ENCODE measurements at places on chromosomes 6 and 20.

GRCh38 chr6:144769142-144769541 lies 484.0 kb downstream of the UTRN start:
- no peak for DNase-seq

DNA sequence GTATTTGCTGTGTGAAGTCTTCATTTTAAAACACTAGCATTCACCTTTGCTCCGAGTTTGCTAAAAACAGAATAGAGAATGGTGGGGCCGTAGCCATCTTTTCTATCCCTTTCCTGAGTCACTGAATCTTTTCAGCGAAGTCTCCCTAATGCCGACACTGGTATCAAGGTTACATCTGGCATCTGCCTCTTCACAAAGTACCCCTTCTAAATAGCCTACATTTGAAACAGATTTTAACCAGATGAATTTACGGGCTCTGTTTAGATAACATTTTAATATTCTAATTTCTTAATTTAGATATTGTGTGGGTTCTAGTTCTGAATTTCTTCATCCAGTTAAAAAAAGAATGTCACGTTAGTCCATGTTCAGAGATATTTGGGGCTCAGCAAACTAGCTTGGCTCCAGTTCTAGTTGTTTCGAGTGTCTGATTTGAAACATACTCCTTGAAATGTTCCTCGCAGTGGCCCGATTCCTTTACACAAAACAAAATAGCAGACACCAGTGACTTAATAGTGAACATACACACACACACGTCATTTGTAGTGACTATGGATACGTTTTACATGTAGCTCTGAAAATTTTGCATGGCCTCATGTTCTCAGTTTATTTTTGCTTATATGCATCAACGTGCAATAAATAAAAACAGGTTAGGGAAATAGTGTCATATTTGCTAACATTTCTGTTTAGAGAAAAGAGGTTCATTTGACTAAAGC lies 15.1 kb downstream of the DSP start:
- no peak for DNase-seq

DNA sequence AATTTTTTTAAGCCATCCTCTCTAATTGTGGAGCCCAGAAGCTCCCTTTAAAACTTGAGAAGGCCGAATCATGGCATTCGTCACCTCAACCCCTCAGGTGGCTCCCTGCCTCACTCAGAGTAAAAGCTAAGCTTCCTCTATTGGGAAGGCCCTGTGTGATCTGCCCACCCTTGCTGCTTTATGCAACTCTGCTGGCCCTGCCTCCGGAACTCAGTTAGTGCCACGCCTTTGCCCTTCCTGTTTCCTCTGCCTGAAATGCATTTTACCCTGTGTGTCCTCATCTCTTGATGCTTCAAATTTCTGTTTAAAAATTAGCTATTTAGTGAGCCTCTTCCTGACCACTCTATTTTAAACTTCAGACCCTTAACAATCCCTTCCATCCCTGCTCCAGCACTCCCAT lies 5.7 kb downstream of the PACRG start:
- DNase-seq = no peak

- no peak for DNase-seq
These were observed 61.6 kb downstream of the TRDN start for GRCh38 chr6:123575188-123575587.

GRCh38 chr6:126385536-126385935 lies 45.6 kb downstream of the CENPW start:
- no peak for DNase-seq

GRCh38 chr6:145036848-145037567 lies 698.3 kb downstream of the EPM2A start:
- no peak for DNase-seq

DNA sequence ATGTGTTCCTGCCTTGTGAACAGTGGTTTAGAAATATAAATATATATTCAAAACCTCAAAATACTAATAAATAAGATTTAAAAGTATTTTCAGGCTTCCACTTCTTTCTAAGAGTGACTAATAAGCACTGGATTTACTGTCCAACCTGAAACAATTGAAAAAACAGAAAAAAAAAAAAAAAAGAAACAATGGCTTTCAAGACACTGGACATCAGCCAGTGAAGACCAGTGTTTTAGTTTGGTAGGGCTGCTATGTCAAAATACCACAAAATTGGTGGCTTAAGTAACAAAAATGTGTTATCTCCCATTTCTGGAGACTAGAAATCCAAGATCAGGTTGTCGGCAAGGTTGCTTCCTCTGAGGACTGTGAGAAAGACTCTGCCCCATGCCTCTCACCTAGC lies 101.4 kb upstream of the PDE7B start:
- no peak for DNase-seq

DNA sequence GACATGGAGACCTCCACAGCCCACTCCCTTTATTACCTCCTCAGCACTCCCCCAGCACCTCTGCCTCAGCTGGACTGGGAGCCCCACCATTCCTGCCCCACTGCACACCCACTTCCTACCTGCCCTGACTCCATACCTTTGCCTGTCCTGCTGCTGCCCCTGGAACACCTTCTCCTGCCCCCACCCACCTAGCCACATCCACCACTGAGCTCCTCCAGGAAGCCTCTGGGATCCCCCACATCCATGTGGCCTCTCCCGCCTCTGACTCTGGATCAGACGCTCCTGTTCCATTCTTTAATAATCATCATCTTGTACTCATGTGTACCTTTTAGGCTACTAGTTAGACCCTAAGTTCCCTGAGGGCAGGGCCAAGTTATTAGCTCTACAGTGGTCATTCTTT lies 2.2 kb upstream of the SDCBP2 start:
- no peak for DNase-seq
